GM10248 (cell line): ENCODE measurements at places on chromosomes 6 and 20.

- DNase-seq = no peak
These were observed 91.4 kb downstream of the SYNDIG1 start for GRCh38 chr20:24560571-24561491.

DNA sequence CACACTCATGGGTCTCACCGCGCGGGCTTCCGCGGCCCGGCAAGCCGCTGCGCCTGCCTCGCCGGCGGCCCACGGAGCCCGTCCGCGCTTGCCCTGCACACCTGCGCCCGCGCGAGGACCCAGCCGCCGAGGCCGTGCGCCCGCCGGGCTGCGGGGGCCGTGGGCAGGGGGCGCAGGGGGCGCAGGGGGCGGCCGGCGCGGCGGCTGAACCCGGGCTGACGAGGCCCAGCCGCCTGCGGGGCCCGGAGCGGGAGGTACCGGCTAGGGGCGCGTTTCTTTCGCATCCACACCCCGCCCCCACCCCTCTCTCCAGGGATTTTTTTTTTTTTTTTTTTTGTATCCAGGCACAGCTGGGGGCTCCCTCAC, 43.8 kb upstream of the OSTM1 start:
- no peak for DNase-seq

DNA sequence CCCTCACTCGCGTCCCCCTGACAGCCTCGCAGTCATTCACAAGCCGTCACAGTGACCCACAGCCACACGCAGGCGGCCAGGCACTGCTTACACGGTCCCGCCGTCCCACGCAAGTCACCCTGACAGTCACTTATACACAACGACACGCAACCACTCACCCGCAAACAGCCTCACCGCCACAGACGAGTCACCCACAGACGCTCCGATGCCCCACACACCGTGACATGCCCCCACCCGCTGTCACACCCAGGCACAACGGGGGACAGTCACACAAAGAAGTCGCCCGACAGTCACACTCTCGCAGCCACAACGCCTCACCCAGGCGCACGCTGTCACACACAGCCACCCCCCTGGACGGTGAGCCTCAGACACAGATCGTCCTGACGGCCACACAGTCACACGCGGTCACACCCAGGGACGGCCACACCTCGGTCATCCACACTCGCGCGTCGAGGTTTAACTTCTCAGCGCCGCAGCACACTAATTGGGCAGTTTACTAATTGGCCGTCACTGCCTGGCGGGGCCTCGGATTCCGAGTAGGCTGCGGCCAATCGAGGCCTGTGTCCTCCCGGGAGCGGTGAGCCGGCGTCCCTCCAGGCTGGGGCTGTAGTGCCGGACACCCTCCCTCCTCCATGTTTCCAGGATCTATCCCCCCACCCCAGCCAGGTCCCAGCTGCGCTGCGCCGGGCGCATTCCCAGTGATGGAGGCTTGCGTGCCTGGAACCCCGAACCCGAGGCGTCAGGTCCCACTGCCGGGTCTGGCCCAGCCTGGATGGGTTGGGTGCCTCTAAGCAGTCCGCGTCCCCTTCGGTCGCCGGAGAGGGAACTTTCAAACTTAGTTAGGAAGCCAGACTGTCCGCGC, 790 bp downstream of the TOX2 start:
- DNase-seq = peak; percentile 44

DNA sequence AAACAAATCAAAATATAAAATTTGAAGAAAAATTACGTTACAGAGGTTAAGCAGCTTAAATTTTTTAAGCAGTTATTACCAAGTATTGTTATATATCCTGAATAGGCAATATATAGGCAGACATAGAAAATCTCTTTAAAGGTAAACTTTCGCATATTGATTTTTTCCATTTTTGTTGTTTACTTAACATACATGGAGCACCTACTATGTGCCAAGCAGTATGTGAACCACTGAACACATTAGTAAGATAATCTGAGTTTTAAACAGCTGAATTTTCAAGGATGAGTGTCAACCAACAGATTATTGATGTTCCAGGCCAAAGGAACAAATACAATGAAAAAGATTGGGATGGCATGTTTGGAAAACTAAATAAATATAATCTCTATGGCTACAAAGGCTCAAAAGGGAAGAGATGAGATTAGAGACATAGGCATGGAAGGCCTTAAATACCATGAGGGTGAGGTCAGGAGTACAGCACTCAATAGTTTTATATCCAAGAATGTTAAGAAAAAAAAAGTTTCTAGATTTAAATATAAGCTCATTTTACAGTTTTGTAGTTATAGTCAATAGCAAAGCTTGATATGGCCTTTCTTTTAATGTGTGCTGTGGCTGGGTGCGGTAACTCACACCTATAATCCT, 277.5 kb downstream of the PTPRK start:
- DNase-seq = no peak

GRCh38 chr6:134961366-134961765, 11.5 kb upstream of the ALDH8A1 start:
- DNase-seq = no peak

DNA sequence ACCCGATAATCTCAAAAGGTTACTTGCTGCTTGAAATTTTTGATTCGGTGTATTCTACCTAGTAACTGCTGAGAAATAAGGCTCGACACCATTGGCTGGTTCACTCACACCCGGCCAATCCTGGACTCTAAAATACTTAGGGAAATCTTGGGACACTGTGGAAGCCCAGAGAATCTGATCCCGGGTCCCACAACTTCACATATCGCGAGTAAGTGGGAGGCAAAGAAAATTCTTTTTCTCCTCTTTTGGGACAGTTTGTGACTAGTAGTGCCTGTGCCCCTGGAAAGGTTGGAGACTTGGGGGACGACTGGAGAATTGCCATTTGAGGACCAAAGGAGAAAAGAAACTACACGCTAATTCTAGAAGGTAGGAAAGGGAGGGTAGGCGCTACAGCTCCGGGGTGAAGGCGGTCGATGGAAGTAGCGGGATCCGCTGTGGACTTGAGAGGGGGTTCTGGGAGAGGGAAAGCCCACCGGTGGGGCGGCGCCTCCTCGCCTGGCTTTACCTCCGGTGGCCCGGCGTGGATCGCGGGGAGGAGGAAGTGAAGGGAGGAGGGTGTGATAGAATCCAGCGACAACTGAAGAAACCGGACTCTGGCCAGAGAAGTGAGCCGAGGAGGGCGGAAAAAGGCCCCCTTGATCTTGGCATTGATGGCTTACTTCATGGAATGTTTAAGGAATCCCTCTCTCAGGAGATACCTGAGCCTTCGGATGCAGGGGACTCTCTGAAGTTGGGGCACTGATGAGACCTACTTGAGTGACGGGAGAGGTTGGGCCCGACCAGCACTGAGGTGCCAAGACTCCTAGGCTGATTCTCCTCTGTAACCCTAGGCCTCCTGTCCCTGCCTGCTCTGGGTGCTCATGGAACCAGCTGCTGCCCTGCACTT, 18.8 kb upstream of the BTN3A3 start:
- peak; percentile 84 for DNase-seq

DNA sequence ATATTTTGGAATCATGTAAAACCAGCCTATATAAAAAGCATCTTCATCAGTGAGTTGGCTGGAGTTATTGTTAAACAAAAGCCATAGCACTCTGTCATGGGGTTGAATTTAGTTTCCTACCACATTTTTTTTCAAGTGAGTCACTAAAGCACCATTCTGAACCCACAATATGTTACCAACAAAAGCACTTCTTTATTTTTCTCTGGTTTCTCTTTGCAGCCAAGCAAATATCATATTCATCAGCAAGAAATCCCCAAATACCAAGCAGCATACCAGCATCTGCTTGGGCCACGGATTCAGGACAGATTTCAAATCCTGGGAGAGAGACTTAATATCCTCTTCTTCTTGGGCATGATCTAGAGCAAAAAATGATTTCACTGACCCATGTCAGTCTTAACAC, 441.4 kb downstream of the BCKDHB start:
- DNase-seq = no peak

GRCh38 chr6:91299544-91300491, 712.9 kb upstream of the MAP3K7 start:
- no peak for DNase-seq

DNA sequence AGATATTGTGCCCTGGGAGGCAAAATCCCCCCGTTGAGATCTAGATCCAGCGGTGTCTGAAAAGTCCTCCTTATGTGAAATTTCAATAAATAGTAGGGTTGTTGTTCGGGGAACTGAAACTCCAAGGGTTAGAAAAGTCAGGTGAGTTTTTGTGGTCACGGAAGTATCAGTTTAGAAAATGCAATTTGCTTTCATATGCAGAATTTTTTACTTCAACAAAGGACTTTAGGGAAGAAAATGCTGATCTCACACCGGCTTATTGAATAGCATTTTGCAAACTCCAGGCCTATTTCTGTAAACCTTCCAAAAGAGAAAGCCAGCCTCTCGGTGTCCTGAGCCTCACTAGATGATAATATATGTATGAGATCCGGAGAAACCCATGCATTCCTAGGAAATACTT, 254.7 kb downstream of the TSHZ2 start:
- DNase-seq = no peak

- DNase-seq = no peak
These were observed 270.0 kb upstream of the CDYL start for GRCh38 chr6:4506223-4506622.

- peak; percentile 72 for DNase-seq
These were observed 9.0 kb downstream of the ADA start for GRCh38 chr20:44642203-44643153.

GRCh38 chr6:135995545-135995898, 144.0 kb downstream of the PDE7B start:
- no peak for DNase-seq
